ENCODE measurements at places on chromosomes 12 and 14.
A peak's percentile ranks its signal among the peaks of the same experiment; 100 is the strongest.

DNA sequence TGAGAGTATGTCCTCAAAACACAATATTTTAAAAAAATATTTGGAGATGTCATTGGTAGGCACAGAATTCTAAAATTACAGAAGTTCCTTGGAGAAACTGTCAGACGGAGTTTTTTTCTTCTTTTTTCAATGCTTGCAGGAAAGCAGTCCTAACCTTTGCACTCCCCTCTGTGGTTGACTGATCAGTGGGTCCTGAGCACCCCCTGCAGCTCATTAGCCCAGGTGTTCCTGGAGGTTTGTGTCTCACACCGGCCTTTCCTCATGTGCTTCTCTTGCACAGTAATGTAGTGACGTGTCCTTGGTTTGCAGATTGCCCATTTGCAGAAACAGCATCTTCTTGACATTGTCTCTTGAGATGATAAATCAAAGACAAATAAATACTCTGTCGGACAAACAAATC is 513.0 kb downstream of the TMEM121 start:
- DNase-seq = no peak

DNA sequence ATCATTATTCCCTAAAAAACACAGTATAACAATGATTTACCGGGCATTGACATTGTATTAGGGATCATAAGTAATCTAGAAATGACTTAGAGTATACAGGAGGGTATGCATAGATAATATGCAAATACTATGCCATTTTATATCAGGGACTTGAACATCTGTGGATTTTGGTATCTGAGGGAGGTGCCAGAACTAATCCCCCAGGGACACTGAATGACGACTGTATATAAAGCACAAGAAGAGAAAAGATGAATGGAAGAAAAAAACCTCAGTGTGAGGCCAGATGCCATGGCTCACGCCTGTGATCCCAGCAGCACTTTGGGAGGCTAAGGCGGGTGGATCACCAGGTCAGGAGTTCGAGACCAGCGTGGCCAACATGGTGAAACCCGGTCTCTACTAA is 25.5 kb upstream of the COX6A1 start:
- no peak for DNase-seq

DNA sequence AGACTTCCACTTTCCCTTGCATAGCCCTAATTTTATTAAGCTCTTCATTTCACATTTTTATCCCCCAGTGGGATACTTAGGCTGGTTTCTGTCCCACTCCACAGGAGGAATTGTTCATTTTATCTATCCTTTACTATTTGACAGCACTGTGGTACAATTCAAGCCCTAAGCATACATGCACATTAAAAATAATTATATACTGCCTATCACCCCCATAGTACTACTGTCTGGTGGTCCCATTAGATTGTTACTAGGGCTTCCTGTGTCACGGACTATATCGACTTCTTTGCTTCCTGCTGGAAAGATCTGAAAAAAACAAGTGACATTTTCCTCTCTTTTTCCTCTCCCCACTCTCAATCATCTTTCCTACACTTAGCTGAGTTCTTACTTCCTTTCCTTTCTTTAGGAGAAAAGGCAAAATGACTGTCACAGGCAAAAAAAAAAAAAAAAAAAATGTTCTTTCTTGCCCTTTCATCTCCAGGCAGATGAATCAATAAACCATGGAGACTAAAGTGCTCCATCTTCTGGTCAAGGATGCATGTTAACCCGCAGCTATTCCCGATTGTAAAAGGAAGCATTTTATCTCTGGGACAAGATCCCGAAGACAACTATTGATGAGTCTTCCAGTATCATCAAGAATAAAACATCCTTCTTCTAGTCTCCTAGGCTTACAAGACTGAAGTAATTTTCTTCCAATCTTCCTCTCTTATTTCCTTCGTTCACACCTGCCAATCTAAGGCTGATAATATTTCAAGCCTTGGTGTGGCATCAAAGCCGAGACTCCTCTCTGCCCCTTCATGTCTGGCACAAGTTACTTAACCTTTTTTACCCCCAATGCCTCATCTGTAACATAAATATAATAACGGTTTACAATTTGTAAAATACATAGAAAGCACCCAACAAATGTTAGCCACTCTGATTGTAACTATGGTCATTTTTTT is 94.4 kb upstream of the PLEKHG7 start:
- DNase-seq = peak; percentile 65

DNA sequence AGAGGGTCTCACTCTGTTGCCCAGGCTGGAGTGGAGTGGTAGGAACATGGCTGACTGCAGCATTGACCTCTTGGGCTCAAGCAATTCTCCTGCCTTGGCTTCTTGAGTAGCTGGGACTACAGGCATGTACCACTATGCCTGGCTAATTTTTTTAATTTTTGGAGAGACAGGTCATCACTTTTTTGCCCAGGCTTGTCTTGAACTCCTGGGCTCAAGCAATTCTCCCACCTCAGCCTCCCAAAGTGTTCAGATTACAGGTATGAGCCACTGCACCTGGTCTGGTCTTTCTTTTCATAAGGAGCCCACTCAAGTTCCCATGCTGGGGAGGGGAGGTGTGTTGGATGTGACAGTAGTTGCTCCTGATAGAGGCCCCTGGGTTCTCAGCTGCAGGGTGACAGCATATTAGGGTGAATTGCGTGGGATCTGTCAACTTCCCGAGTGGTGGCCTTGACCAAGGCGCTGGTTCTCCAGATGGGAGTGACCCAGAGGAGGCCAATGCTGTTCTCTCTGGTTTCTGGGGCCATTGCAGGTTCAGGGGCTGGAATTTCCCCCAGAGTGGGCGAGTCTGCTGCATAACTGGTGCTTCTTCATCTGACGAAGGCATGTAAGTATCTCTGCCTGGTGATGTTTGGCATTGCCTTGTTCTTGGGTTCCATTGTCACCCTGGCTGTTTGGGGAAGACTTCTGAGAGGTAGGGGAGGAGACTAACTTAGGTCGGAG is 52.4 kb upstream of the ESRRB start:
- DNase-seq = no peak

DNA sequence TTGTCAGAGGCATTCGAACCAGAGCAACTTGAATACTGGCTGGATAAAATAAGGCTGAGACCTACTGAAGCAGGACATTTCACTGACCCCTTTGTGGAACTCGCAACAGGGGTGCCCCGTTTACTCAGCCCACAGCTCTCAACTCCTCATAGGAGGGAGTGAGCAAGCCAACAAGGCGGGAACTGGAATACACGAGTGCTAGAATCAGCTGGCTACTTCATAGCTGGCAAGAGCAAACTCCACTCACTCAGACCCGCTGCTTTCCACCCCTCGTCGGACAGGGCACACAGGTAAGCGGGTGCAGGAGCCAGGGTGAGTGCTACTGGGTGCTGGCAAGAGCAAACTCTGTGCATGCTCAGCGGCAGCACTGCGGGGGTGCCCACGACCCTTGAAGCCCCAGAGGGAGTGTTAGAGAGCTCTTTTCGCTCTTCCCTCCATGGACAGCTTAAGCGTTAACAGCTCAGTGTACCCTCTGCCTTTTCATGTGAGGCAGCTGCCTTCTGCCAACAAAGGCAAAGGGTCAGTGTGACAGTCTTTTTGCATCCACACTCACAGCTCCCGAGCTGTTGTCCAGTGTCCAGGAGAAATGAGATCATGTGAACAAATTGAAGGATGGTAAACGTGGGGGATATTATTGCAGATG is 15.7 kb downstream of the CAPZA3 start:
- DNase-seq = peak; percentile 31

GRCh38 chr12:132428936-132429601 is 60.9 kb upstream of the FBRSL1 start:
- peak; percentile 73 for DNase-seq

GRCh38 chr12:77070800-77071449 is 5.6 kb upstream of the E2F7 start:
- DNase-seq = no peak

DNA sequence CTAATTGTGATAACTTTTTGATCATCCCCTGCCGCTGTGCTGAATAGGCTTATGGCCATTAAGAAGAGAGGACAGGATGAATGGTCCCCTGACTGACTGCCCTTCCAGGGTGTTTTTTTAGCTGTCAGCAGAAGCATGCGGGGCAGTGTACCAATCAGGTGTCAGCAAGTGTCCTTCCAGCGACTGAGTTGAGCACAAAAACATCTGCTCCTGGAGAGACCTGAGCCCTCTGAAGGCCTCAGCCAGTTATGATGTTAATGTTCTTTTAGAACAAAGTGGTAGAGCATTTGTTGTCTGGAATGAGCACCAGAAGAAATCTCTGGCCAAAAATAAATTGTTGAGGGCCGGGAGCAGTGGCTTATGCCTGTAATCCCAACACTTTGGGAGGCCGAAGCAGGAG is 37.5 kb downstream of the P2RX7 start:
- DNase-seq = no peak

DNA sequence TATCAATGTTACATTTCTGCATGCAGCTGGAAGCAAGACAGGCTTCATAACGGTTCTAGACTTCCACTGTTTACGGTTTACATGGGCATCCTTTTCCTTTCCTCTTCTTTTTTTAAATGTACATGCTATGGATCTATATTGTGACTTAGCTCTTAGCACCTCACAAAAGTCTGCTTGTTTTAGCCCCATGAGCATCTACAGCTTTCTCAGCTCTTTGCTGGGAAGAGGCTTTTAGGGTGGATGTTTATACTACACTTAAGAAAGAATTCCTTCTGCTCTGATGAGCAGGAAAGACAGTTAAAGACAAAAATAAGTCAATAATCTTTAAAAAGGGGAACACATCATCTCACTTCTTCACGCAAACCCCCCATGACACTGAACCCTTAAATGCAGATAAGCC is 51.4 kb downstream of the KICS2 start:
- DNase-seq = no peak

GRCh38 chr12:15600223-15600935 is 188.8 kb downstream of the EPS8 start:
- DNase-seq = no peak

DNA sequence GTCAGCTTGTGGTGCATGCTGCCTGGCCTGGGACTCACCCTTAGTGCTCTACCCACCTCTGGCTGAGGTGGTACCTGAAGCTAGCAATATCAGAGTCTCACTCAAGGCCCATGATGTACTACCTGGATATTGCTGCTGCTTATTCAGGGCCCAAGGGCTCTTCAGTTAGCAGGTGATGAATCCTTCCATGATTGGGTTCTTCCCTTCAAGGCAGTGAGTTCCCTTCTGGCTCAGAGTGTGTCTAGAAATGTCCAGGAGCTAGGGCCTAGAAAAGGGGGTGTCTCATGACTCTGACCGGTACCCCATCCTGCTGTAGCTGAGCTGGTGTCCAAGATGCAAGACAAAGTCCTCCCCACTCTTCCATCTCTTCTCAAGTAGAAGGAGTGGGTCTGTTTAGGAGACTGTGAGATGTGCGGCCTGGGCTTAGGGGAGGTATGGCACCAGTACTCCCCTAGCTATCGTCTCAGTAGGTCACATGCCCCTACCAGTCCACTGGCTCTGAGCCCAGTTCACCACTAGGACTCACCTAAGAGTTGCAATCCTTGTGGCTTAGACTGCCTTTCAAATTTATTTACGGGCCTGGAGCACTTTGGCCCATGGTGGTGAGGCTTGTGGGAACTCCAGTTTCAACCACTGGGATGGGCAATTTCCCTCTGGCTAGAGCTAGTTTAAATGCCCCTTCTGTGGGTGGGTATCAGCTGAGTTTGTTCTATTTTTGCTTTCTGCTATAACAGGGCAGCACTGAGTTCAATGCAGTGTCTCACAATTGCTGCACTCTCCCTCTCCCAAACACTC is 12.2 kb downstream of the PRORP start:
- no peak for DNase-seq

DNA sequence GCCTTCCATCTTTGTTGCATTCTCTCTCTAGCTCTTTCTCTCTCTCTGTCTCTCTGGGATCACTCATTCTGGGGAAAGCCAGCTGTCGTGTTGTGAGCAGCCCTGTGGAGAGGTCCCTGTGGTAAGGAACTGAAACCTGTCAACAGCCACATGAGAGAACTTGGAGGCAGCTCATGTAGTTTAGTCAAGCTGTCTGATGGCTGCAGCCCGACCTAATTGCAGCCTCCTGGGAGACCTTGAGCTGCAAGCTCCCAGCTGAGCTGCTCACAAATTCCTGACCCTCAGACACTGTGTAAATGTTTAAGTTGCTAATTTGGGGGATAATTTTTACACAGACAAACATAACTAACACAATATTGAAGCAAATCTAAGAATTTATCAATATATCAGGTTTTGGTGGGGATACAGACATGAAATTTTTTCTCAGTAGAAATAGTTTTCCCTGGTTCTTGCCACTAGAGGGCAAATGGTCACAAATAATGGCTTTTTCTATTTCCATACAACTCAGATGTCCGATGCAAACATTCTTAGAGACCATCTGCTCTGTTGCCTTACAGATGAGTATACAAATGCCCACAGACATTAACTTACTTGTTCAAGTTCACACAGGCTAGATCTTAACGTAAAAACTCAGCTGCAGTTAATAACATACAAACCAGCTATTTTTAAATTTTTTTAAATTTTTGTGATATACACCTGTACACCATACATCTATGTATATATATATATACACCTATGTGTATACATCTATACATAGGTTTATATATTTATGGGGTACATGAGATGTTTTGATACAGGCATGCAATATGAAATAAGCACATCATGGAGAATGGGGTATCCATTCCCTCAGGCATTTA is 15.5 kb upstream of the KRR1 start:
- DNase-seq = peak; percentile 86

- no peak for DNase-seq
These were observed 762.9 kb downstream of the C12orf50 start for GRCh38 chr12:87266305-87266704.

DNA sequence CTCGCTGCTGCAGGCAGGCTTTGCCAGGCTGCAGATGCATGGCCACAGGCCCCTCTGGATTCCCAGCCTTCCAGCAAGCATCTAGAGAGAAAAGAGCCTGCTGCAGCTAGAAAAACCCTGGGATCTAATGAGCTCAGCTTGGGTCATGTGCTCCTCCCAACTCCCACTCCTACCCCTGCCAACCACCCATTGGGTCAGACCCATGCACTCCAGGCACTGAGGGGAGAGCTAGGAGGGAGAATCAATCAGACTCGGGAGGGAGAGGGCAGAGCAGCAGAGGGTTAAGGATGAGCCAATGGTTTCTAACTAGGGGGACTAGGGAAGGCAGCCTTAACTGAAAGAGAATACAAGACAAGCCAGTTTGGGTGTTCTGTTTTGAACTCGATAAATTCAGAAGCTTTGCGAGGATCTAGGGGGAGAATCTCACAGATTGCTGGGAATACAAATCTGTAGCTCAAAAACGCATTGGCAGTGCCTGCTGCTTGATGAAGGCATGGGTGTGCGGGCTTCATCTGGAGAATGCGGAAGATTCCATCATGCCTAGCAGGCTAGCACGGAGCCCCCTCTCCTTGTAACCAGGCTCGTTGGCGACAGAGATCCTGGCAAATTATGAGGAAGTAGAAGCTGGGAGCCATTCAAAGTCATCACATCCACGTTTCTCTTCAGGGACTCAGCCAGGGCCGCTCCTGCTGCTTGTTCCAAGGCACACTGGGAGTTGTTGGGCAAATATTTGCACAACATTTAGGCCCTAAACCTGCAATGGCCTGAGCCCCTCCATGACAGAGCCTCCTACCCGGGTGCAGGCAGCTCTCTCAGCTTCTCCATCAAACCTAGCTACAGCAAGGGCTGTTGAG is 56.4 kb downstream of the VCPKMT start:
- DNase-seq = no peak

- DNase-seq = no peak
These were observed at the start of gene SLCO1B3 for GRCh38 chr12:20810487-20810886. SLCO1B3 (plus strand) TSS chr12:20810705; CDS start chr12:20815739, 5,034 bp downstream.

- DNase-seq = peak; percentile 43
These were observed 167.1 kb downstream of the TBX5 start for GRCh38 chr12:114238808-114239207.

GRCh38 chr14:22311636-22312035 is 277.4 kb downstream of the DAD1 start:
- DNase-seq = no peak

GRCh38 chr14:95520346-95520745 is 3.9 kb upstream of the SYNE3 start:
- DNase-seq = no peak

GRCh38 chr12:124929649-124930419 is 15.4 kb upstream of the UBC start:
- DNase-seq = no peak

Data from tongue (tissue), 3 donors.